Stimulated activated naive CD4-positive, alpha-beta T cell (primary cell): ENCODE measurements at places on chromosomes 2 and 18.

DNA sequence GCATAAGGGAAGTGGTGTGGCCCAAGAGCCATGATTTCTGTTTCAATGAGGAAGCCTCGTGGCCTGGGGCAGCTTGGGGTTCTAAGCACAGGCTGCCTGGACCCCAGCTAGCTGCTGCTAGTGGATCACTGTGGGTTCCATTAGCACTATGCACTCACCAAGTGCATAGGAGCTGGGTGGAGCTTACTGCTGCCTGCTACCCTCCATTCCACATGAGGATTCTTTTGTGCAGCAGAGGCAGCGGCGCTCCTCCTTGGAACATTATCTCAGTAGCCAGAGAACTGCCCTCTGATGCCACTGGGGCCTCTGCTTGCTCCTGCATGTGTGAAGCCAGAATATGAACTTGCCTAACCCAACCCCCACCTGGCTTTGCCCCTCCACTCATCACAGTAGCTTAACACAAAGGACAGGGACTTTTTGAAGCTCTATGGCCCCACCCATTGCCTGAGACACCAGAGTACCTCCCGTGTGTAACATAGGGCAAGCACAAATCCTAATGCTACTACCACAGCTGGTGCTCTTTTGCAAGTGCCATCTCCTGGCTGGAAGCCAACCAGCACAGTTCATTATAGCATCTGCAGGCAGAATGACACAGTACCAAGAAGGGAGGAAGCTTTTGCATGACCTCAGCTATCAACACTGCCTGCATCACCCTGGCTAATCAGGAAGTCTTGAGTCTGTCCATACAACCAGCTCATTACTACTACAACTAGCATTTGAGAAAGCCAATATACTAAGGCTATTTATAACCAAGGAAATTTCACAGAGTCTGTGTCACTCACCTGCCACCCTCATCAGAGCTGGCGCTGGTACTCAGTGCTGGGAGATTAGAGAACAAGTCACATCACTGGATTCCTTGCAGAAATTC lies 297.0 kb upstream of the GULP1 start:
- no peak for DNase-seq

DNA sequence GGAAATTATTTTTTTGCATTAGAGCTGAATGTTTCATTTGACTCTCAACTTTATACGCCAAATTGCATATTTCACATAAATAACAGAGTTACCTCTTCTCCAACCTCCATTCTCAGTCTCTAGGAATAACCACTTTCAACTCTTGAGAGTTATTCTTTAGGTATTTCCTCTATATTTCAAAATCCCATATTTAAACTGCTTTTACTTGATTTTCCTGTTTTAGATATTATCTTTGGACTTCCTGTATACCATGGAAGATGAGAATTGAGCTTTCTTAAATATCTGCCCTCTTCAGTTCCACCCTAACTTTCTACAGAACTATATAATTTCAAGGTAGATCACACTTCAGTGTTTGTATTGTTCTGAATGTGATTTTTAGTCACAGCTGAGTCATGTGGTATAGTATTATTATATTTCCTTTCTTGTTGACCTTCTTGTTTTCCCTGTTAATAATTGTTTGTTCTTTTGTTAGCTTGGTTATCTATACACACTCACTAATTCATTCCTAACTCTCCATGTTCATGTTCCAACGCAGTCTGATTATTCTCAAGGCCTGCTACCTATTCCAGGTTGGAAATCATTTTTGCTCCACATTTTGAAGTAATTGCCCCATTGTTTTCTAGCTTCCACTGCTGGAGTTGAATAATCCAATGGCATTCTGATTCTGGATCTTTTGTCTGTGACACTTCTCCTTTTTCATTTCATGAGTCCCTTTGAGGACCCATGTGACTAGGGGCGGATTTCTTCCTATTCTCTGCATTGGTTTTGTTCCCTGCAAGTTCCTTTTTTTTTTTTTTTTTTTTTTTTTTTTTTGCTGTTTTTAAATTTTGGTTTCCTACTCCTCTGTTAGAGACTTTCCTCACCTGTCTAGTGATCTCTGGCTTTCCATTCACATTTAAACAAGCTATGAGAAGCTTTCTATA lies 156.8 kb upstream of the RBMS1 start:
- no peak for DNase-seq

DNA sequence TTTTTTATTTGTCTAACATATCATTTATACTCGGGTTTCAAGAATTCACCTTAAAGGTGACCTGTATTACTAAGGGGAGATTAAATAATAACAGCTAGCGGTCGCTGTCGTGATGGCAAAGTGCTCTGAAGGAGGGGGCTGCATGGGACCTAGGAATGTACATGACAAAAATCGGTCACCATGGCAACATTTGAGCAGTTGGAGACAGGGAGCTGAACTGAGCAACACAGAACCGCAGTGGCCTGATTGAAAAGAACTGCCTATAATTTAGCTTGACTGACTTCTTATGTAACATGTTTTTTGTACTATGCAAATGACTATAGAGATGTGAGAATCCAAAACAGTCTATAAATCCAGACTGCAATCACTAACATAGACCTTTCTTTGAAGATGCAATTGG lies 34.3 kb upstream of the EPHA4 start:
- DNase-seq = no peak

GRCh38 chr2:177873915-177874314 lies 198.7 kb downstream of the PDE11A start:
- DNase-seq = no peak

DNA sequence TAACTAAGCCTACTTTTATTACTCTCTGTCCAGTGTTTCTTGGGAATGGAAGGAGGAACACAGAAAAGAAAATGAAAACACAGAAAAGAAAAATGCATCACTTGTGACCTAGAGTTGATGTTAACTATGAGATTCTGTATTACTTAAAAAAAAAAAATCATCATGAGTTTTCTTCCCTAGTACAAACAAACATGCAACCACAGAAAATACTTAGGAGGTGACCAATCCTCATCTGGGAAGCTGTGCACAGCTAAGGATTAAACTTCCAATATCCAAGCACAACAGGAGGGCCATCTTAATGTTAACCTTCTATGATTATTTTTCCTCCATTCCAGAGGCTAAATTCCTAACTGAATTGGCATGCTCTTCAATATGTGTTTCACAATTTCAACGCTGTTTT lies 1140.4 kb downstream of the LRP1B start:
- DNase-seq = no peak

DNA sequence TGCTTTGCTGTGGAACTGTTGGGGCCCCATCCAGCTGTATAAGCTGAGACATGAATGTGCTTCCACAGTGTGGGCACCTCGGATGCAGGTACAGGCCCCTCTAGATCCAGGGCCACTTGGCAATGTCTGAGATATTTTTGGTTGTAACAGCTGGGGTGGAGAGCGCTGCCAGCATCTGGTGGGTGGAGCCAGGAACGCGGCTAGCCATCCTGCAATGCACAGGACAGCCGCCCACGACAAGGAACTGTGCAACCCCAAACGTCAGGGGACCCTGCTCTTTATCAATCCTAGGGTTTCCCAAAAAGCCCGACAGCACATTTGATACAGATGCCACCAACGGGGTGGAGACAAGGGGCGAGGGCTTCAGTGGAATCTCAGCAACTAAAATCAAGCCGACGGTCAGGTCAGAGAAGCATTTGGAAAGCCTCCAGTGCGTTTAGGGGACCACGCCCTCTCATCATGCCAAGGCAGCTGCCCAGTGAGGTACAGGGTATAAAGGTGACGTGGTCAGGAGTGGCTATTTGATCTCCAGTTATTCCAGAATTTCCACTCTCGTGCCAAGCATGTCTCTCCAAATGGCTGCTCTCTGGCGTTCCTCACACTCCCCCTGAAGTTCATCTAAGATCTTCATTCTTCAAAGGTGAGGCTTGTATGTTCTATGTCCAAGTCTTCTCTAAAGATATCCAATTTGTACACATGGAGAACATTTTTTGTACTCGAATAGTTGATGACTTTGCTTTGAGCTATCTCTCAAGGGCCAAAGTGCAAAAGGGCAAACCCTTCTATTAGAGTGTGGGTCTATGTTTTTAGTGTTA lies 55.7 kb downstream of the LRRFIP1 start:
- no peak for DNase-seq

DNA sequence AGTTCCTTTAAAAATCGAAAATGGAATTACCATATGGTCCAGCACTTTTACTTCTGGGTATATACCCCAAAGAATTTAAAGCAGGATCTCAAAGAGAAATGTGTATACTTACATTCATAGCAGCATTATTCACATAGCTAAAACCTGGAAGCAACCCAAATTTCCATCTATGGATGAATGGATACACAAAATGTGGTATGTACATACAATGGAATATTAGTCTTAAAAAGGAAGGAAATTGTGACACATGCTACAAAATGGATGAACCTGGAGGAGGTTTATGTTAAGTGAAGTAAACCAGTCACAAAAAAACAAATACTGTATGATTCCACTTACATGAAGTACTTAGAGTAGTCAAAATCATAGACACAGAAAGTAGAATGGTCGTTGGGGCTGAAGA lies 147.9 kb upstream of the LTBP1 start:
- no peak for DNase-seq

- DNase-seq = no peak
These were observed 2.4 kb downstream of the ALKAL2 start for GRCh38 chr2:285531-285930.

DNA sequence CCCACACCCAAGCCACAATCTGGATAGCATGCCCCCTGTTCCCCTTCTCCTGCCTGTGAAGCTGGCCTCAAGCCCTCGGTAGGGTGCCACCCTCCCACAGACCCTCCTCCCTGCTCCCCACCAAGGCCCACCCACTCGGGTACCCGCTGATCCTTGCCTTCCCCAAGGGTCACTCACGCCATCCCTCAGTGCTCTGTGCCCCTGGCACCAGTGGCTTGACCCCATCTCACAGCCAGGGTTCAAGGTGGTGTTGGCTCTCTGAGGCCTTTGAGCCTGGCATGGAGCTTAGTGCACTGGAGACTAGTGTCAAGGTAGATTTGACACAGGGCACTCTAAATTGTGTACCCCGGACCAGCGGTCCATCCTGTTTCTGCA lies 11.9 kb downstream of the ADRA2B start:
- no peak for DNase-seq

- no peak for DNase-seq
These were observed 438.2 kb downstream of the NBAS start for GRCh38 chr2:15122915-15123314.

DNA sequence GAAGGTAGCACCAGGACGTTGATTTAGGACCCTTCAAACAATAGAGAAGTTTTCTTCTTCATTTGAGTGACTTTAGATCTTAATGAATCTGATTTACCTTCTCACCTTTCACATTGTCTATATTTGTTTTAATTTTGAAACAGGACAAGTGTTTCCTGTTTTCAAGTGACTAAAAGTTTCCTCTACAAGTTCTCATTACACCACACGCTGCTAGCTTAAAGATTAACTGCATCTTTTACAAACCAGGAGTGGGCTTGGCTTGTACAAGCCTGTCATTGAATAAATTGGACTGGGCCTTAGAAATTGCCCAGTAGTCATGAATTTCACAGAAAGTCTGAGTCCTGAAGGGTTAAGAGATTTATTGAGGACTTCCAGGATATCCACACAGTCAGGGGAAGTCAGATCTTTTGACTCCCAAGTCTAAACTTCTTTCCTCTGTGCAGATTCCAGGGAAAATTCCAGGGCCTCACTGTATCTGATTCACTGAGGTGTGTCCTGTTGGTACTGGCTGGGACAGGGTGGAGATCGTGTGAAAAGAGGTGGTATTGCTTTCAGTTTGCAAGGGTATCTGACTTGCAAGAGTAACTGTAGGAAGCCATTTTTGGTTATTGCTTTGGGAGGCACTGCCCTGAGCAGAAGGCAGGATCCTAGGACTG lies 3.4 kb downstream of the SGPP2 start:
- no peak for DNase-seq

GRCh38 chr2:172571245-172571644 lies 15.4 kb downstream of the PDK1 start:
- DNase-seq = no peak

- no peak for DNase-seq
These were observed 23.3 kb upstream of the APOB start for GRCh38 chr2:21067125-21067524.
